Esophagus squamous epithelium (tissue), 5 donors: ENCODE measurements at places on chromosomes 7 and 10. TPM values are rescaled to one million over a fixed set of nuclear protein-coding genes. Genes with fewer than 3 reads are reported as not detected.

Gene NME8
- not detected for total RNA-seq

DNA sequence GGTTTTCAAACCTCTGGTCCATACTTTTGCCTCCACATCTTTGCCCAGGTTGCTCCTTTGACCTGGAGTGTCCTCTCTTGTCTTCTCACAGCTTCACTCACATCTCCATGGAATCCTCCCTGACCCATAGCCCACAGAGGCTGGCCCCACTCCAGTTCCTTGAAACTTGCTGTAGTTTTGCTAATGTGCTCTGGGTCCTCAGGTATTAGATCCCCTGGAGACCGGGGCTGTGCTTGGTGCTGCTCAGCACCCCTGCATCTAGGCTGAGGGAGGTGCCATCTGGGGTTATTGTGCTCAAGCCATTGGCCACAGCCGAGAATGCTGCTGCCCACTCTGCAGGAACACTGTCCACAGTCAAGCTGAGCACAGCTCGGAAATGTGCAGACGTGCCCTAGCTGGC lies 16.5 kb downstream of the KNDC1 start:
- DNase-seq, result no peak

- no peak for DNase-seq
These were observed 865.4 kb upstream of the MBL2 start for GRCh38 chr10:53638006-53638405.

DNA sequence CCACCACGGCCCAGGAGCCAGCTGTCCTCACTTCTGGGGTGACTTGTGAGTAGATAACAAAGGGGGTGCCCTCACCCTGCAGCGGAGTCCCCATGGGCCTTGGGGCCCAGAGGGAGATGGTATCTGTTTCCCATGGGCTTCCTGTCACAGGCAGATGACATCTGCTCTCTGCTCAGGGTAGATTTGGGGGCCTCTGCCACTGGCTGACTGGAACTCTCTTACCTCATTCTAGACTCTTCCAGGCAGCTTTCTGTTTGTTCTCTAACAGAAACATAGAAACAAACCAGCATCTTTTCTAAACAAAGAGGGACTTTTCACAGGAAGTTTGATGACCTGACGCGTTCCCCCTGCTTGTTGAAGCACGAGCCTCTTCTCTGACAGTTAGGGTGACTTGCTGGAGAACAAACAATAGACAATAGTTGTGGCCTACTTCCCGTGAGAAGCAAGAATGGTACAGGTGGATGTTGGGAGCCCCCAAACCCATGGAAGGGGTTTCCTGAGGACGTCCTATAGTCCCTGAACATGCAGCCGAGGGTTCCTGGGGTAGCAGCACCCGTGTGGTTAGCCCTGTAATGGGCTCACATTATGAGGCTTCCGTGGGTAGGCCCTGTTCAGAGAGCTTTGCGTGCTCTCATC lies 61.6 kb downstream of the GRK5 start:
- no peak for DNase-seq

DNA sequence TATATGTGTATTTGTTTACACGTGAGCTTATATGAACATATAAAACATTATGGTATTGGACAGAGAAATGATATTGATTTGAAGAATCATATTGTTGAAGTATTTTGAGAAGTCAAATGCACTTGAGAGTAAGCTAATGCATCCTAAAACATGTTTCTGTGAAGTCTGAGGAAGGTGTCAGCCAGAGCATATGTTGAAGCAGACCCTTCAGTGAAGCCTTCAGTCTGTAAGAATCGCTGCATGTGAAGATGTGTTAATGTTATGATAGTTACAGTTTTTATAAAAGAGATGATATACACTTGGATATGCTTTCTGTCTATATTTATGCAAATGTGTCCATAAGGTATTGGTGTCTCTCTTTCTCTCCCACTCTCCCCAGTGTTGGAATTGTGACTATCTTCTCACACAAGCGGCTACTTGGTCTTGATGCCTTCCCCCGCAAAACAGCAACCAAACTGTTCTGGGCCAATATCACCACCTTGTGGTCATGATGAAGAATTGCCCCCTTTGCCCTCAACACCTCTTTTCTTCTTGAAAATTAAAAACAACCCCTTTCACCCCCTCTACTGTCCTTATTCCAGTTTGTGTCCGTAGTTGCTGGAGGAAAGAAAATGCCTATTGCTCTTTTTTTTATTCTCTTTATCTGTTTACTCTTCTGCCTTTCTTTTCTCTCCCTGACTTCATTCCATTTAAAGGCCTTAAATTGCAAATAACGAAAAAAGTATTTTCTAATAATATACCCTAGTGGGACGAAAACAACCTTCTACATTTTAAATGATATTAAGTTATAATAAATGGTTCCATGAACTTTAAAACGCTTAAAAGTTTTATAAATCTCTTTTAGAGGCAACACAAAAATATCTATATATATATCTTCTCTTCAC lies 64.9 kb downstream of the IKZF1 start:
- DNase-seq, result no peak

DNA sequence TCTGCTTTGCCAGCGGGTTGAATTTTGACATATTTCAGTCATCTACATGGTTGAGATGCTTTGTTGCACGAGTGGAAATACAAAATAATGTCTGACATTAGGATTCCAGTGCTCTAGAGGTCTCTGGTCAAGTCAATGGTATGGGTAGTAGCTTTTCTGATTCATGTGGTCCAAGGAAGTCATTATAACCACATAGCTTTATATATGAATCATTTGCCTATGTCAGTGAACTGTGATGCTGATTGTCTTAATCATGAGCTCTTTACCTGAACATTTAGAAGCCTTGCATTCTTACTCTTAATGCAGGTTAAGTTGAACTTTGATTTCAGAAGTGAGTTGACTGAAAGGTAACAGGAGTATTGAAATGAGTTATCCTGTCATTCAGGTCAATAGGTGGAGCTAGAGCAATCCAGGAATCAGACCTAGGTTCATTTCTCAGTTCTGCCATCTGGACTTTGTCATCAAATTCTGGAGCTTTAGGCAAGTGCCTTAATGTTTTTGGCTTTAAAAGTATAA lies 3.3 kb downstream of the MAPK8 start:
- no peak for DNase-seq

GRCh38 chr7:11650500-11650899 lies 181.5 kb downstream of the THSD7A start:
- no peak for DNase-seq

GRCh38 chr10:93941606-93942005 lies 47.8 kb downstream of the SLC35G1 start:
- DNase-seq, result no peak

- no peak for DNase-seq
These were observed 892.9 kb downstream of the LRMDA start for GRCh38 chr10:76324283-76324682.

- no peak for DNase-seq
These were observed 3.4 kb downstream of the PHYH start for GRCh38 chr10:13296476-13296875.

Gene SFRP5
- 0.44 TPM for total RNA-seq

DNA sequence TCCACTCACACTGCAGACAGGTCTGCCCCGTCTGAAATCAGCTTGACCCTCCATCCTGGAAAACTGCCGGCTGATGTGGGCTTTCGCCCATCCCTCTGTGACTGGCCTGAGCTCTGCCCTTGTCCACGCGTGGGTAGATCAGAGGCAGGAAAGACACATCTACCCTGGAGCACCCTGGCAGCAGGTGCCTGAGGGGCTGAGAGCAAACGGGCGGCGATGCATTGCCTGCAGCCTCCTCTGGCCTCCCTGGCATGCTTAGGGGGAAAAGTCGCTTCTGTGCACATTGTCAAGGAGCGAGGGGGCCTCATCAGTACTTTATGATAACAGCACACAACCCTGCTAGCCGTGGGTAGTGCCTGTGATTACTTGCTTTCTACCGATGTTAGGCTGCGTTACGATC lies 109.4 kb downstream of the ADARB2 start:
- DNase-seq, result no peak

Gene ZNF107
- 6.5 TPM for total RNA-seq

Gene NPSR1
- not detected for total RNA-seq

DNA sequence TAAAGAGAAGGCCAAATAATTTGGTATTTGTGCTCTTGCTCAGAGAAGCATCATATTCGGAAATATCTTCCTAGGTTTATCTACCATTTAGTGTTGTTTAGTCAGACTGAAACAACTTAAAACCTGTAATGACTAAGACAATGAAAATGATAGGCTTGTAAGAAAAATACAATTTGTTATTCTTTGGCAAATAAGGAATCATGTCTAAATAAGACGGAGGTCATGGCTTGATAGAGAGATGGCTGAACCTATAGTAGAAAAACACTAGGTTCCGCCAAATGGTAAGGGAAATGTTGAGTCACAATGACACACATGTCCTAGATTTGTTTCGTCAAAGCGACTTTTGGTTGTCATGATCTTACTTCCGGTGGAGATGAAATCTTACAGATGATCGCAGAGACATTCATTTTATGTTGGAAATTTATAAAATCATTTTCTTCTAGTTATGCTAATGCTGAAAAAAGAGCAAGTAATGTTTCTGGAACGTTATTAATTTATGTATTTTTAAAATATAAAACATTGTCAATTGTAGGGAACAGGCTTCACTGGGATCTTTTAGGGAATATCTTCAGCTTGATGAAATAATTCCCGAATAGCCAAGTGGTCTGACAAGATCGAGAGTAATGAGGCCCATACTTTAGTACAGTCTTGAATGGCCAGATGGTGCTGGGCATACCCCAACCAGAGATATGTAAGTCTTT lies 1.0 kb downstream of the SRGN start:
- DNase-seq, result no peak

DNA sequence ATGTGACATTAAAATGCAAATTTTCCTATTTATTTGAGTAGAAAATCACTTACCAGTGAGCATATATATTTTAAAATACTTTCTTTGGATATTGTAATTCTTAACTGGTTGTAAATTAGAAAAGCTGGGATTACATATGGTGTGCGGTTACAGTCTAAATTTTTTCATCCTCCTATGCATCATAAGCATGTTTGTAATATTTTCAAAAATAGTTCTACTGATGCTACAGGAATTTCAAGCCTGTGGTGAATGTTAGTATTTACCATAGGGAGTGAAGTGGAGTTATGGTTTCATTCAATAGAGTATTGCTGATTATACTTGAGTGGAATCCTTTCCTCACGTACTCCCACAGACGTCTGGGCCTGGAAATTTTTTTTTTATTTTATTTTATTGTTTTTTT lies 34.6 kb upstream of the ST7 start:
- no peak for DNase-seq

GRCh38 chr7:98137826-98138151 lies 31.1 kb downstream of the LMTK2 start:
- DNase-seq, result no peak

Gene MRC1
- 43.1 TPM for total RNA-seq

DNA sequence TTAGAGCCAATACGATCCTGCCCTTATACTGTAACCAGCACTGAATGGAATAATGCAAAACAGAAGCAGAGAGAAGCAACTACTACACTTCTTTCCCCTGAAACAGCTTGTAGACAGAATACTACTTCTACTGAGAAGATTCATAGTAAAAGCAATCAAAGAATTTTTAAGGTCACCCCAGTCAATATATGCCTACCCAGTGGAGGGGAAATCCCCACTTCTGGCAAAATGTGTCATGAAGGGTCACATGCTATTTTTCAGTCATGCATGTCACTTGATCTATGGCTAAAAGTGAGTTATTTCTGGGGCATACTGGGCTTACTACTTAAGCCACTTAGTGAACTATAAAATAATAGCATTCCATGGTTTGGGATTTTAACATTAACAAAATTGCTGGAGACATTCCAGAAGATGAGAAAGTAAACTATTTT lies 25.6 kb downstream of the IRF5 start:
- DNase-seq, result no peak

Gene CALHM3
- not detected for total RNA-seq

GRCh38 chr7:84583331-84583730 lies 388.7 kb upstream of the SEMA3A start:
- DNase-seq, result no peak

Gene SLC13A1
- not detected for total RNA-seq

Gene NRG3
- 0.19 TPM for total RNA-seq

GRCh38 chr10:126964190-126964589 lies 59.0 kb downstream of the DOCK1 start:
- DNase-seq, result no peak

Gene NEUROD6
- total RNA-seq, result not detected

GRCh38 chr7:7323352-7323751 lies 141.0 kb downstream of the C1GALT1 start:
- DNase-seq, result no peak

Gene GALNT11
- total RNA-seq, result 30.2 TPM

- DNase-seq, result no peak
These were observed 481.4 kb downstream of the PTPRN2 start for GRCh38 chr7:158106272-158106671.

DNA sequence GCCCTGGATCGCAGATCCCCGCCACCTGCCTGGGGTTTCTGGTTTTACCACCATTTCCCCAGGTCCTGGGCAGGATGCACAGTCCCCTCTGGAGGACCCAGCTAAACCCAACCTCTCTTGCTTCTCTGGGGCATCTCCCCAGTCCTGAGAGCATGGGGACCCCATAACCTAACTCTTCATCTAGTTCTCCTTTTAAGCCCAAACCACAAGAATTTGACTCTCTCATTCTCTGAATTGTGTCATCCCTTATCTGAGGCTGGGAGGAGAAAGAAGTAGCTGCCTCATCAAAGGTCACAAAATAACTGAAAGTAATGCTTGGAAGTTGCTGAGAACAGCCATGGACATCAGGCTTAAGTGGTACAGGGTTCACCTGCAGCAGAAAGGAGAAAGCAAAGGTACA lies 159.9 kb downstream of the FGFR2 start:
- DNase-seq, result no peak

Gene MACC1
- total RNA-seq, result 17.4 TPM

DNA sequence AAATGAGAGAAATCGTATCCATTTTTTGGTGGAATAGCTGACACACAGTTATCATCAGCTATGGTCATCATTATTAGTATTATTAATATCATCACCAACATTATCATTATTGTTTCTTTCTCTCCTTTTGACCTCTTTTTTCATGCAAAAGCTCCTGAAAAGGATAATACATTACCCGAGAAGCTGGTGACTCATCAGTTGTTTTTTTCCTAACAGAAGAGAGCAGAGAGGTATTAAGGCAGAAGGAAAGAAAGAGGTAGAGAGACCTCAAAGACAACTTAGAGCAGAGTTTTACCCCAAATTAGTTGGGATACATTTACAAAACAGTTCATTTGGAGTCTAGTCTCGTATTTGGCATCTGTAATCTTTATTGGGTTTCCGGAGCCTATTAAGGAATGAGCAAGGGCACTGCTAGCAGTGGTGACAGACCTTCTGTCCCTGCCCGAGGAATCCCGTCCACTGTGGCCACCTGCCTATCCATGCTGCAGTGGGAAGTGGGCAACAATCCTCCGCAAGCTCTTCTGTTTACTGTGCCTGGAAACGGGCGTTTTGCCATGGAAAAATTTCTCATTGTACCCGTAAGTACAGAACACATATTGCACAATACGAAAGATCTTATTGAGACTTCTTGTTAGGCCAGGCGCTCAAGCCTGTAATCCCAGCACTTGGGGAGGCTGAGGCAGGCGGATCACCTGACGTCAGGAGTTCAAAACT lies 170.0 kb upstream of the MKLN1 start:
- no peak for DNase-seq
